Stimulated activated CD4-positive, alpha-beta T cell treated with anti-CD3 and anti-CD28 coated beads, Interleukin-1b, Interleukin-23, amount 100 ng/mL, for 1 hour (primary cell): ENCODE measurements at places on chromosomes 12 and 14.

DNA sequence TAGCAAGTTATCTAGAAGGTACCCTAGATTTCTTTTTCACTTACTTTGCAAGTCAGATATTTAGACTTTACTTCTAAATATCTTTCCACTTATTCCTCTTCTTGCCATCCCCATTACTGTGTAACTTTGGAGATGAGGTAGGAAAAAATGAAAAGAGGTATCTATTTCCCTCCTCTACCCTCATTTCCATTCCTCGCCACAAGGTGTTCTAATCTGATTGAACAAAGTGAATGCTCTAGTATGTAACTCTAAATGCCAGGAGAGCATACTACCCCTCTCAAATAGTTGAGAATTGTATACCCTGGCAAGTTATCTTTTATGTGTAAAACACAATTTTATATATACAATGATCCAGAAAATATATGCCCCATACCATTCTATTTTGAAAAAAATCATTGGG lies 1.7 kb upstream of the LDHB start:
- no peak for DNase-seq

GRCh38 chr12:16600525-16600924 lies 5.4 kb downstream of the LMO3 start:
- no peak for DNase-seq

GRCh38 chr12:23585782-23586163 lies 363.7 kb downstream of the SOX5 start:
- DNase-seq: no peak

- no peak for DNase-seq
Measured at GRCh38 chr14:101183376-101184103, 280.0 kb upstream of the RTL1 start.

- DNase-seq: no peak
Measured at GRCh38 chr12:28130625-28131598, 59.3 kb upstream of the CCDC91 start.

- no peak for DNase-seq
Measured at GRCh38 chr12:12992418-12993130, 7.5 kb downstream of the HEBP1 start.

GRCh38 chr12:68189821-68190242 lies 30.3 kb upstream of the IFNG start:
- DNase-seq: no peak

DNA sequence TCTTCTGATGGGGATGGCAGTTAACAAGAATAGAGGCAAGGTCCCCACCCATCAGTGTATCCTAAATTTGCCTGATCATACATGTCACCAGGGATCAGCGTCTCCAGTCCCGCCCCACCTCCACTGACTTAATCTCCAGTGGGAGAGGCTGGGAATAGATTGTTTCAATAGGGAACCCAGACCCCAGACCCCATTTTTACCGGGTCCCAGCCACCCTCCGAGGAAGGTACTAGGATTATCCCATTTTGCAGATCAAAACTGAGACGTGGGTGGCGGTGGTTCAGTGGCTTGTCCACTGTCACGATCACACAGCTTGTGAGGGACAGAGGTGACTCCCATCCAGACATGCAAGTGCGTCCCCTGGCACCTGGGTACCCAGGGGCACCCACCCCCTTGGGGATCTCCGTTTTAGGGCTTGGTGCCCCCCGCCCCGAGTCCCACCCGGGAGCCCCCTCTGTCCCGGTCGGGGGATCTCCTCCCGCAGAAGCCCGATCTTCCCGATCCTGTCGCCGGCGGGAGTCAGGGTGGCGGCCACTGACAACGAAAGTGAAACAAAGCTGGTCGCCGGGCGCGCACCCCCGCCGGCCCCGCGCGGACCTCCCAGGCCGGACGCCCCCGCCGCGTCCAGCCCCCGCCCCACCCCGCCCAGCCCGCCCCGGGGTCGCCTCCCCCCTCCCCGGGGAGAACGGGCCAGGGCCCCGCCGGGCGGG lies 523 bp downstream of the WSB2 start:
- DNase-seq: no peak

- no peak for DNase-seq
Measured at GRCh38 chr12:71107936-71108335, 49.9 kb downstream of the TSPAN8 start.

GRCh38 chr14:22479776-22480464 lies 109.1 kb downstream of the DAD1 start:
- no peak for DNase-seq

DNA sequence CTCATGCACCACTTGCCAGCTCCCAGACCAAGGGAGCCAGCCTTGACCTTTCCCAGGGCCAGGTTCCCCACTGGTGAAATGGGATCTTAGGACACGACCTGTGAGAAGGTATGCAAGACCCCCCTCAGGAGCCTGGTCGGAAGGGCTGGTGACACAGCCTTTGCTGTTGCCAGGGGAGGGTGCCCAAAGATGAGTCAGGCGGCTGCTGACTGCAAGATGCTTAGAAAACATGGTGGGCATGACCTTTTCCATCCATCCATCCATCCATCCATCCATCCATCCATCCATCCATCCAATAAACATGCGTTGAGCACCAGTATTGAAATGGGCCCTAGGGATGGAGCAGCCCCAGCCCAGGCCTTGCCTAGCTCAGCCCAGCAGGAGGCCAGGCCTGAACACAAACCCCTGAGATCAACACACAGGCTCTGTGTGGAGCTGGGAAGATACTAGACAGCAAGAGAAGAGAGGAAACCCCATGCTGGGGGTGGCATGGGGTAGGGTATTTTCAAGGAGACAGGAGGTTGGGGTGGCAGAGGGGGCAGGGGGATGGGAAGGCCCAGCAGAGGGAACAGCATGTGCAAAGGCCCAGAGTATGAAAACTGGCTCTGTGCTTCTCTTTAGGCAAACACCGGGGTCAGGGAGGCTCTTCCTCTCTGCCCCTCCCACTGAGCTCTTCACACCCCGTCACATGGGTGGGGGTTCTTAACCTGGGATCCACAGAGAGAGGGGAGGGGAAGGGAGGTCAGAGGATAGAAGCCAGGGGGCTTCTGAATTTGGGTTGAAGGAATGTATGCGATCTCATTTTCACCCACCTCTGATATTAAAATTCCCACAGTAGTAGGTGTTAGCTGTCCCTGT lies 26.2 kb upstream of the YY1 start:
- DNase-seq: no peak

GRCh38 chr12:124608450-124608870 lies 41.0 kb upstream of the NCOR2 start:
- DNase-seq: no peak

GRCh38 chr14:90308561-90308960 lies 23.2 kb downstream of the NRDE2 start:
- DNase-seq: no peak

DNA sequence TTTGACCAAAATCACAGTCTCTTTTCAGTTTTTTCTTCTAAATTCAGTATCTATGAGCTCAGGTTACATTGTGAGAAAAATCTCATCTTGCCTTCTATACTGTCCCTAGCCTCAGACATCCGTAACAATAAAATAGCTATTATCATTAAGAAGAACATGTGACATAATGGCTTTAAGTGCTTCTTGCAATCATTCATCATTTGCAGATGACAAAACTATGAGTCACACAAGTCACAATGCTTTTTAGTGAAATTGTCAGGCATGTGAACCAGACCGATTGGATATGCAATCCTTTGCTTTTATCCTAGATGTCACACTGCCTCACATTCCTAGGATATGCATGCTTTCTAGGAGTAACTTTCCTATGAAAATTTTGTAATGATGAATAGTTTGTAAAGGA lies 313.1 kb downstream of the SLC6A15 start:
- no peak for DNase-seq

GRCh38 chr14:88270776-88271175 lies 52.3 kb downstream of the KCNK10 start:
- no peak for DNase-seq

GRCh38 chr14:96502621-96503305 lies 581 bp downstream of the PAPOLA start:
- peak; percentile 17 for DNase-seq

- no peak for DNase-seq
Measured at GRCh38 chr12:89672589-89672979, 36.1 kb downstream of the ATP2B1 start.

GRCh38 chr12:118220702-118221101 lies 84.8 kb downstream of the PEBP1 start:
- DNase-seq: no peak

DNA sequence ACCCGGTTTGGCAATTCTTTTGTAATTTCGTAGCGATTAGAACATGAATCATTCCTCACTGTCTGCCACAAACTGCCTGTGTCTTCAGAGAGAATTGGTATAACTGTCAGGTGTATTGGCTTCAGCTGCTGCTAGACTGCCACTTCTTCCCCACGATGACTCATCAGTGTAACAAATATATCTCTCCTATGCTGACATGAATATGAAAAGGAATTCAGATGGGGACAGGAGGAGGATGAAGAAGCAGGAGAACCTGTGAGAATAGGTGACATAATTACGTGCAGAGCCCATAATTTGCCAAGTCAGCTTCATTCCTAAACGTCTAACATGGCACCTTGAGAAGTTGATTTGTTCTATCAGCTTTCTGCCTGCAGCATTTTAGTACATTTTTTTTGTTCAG lies 64.9 kb downstream of the FRMD6 start:
- DNase-seq: no peak
